WTC11 (cell line): ENCODE measurements at places on chromosomes 6 and 20.

GRCh38 chr6:37456126-37456525 is 23.1 kb downstream of the CMTR1 start:
- no peak for DNase-seq

DNA sequence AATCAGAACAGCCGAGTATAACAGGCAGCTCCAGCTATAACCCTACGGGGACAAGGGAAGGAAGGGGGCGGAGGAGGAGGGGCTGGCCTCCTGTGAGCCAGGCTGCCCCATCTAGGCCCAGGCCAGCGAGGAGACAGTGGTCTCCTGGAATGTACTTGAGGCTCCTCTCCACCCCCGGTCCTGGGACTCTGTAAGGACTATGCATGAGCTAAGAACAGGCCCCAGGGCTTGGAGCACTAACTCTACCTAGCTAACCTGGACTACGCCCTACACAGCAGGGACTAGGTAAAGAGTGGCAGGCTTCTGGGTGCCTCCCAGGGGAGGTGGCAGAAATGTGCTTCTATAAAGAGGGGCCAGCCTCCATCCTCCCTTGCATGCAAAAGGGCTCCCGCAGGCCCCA is 8.9 kb downstream of the KCNK15 start:
- DNase-seq = no peak

- no peak for DNase-seq
Observed at GRCh38 chr20:49430320-49430719, 52.1 kb downstream of the KCNB1 start.

- DNase-seq = no peak
Observed at GRCh38 chr6:33438978-33439594, 15.3 kb upstream of the ZBTB9 start.

DNA sequence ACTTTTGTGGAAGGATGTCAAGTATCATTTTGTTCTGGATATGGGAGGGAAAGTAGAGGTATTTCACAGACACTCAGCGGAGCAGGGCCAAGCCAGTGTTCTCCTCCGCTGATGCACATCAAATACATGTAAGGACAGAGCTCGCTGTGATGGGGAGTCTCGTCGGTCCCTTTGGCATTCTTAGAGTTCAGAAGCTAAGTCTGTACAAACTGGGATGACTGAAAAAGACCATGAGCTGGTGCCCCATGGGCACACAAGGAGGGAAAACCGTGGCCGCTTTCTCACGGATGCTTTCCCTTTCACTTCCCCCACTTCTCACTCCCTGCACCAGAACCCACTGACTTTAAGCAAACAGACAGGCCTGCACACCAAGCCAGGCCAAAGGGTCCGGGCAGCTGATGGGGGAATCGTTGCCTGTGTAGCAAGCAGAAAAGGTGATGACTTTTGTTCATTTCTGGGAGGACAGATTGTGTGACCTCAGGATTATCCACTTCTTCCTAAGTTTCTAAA is 27.7 kb upstream of the MPC1 start:
- DNase-seq = no peak

GRCh38 chr6:168683621-168684020 is 242.6 kb downstream of the SMOC2 start:
- no peak for DNase-seq

GRCh38 chr6:101516578-101516977 is 123.1 kb downstream of the GRIK2 start:
- DNase-seq = no peak

DNA sequence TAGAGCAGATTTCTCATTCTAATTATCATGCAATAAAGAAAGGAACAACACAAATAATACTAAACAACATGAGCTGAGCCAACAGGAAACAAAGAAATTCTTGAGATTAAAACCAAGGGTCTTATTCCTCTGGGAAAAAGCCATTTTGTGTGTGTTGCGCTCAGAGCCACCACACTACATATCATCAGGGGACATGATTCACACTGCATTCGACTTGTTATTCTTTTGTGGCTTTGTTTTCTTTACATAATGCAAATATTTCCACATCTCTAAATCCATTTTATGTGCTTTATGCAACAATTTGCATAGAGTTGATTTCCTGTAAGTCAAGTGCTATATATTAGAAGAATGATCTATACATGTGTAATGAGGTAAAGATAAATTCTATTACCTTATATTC is 719.6 kb downstream of the TBC1D32 start:
- DNase-seq = no peak

DNA sequence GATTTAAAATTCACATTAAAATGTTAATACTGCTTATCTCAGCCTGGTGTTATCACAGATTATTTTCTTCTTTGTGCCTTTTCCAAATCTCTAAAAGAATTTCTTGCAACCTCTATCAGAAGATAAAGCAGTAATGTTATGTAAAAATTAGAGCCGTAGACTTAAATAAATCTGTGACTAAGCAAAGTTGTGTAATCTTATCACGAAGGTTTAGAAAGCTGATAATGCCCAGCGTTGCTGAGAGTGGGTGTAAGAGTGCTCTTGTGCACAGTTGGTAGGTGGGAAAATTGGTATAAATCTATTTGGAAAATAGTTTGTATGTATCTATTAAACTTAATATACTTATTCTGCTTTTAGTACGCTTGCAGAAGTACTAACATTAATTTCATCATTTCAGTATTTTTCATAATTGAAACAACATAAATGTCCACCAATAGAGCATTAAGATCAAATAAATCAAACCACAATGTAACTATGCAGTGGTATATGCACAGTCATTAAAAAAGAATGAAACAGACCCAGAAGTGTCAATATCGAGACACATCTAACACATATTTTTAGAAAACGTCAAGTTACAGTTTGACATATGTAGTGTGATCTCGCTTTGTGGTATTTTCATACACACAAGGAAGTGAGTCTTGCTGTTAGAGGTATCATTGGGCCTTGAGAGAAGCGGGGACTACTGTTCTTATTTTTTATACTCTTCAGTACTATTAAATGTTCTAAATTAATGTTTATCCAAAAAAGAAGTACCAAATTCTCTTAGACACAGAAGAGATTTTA is 54.4 kb upstream of the PBOV1 start:
- no peak for DNase-seq

DNA sequence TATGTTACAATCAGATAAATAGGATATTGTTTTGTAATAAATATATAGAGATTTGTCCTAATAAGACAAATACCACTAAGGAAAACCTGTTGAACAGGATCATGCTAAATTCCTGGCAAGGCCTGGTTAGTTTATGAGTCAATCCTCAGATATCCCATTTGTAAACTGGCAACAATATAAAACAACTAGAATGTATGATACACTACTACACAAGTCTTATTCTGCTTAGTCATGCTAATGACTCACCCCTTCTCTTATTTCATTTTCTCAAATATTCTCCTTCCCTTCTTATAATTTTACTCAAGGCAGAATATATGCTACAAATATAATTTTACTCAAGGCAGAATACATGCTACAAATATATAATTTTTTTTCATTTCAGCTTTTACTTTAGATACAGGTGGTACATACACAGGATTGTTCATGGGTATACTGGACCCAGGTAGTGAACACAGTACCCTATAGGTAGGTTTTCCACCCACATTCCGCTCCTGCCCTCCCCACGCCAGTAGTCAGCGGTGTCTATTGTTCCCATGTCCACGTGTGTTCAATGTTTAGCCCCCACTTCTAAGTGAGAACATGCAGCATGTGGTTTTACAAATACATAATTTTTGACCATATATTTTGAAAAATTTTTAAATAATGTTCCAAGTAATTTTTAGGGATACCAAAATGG is 6.3 kb downstream of the OSER1 start:
- DNase-seq = no peak

GRCh38 chr6:10391799-10392198 is 23.1 kb downstream of the TFAP2A start:
- no peak for DNase-seq

DNA sequence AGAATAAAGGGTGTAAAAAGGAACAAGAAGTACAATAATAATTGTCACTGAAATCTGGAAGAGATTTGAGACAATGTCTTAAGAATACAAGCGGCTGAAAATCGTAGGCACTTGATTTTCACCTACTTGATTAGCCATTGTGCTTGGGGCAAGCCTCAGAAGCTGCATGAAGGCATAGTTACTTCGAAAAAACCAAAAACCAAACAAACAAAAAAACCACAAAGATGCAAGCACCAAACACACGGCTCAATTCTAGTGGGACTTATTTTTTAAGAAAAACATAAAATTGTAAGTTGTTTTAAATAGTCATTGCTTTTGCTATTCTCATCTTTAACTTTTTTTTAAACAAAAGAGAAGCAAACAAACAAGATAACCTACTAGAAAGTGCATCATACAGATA is 235.6 kb downstream of the OGFRL1 start:
- no peak for DNase-seq

- no peak for DNase-seq
Observed at GRCh38 chr6:85591207-85591606, 2.5 kb downstream of the SNX14 start.

GRCh38 chr6:155738602-155739105 is 283.0 kb upstream of the NOX3 start:
- DNase-seq = no peak

GRCh38 chr20:15674253-15675060 is 898.8 kb downstream of the KIF16B start:
- DNase-seq = no peak

DNA sequence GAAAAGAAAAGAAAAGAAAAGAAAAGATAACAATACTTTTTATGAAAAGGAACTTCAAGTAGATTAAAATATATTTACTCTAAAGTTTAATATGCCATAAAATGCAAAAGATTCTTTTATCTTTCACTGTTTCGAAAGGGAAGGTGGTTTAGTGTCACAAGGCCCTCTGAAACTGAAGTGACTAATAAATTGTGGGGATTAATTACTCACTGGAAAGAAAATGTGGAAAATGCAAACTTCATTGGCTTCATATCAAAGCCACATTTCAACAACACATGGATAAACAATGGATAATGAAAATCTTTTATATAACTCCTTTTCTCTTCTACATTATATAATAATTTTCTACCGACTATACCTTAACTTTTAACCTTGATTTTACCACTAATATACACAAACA is 320.5 kb upstream of the RSPO3 start:
- DNase-seq = no peak

DNA sequence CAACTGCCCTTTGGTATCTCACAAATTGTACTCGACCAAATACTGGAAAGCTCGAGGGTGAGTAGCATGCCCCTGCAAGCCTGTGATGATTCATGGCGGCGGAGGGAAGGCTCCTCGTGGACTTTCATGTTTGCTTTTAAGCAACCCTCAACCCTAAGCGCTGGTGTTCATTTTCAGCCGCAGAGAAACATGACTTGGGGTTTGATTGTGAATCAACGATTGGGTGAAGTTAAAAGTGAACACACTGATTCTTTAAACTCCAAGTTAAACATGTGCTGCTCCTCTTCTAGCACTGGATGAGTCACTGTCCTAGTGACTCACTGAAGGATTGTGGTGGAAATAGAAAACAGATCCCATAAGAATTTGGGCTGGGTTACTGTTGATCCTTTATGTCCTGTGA is 8.3 kb downstream of the CD109 start:
- DNase-seq = no peak

GRCh38 chr6:4186385-4186784 is 51.0 kb upstream of the ECI2 start:
- no peak for DNase-seq

GRCh38 chr6:16471222-16471909 is 233.0 kb downstream of the GMPR start:
- no peak for DNase-seq

GRCh38 chr6:106141441-106142237 is 55.5 kb downstream of the PRDM1 start:
- DNase-seq = no peak

- DNase-seq = no peak
Observed at GRCh38 chr20:25310268-25310920, 62.5 kb downstream of the PYGB start.

DNA sequence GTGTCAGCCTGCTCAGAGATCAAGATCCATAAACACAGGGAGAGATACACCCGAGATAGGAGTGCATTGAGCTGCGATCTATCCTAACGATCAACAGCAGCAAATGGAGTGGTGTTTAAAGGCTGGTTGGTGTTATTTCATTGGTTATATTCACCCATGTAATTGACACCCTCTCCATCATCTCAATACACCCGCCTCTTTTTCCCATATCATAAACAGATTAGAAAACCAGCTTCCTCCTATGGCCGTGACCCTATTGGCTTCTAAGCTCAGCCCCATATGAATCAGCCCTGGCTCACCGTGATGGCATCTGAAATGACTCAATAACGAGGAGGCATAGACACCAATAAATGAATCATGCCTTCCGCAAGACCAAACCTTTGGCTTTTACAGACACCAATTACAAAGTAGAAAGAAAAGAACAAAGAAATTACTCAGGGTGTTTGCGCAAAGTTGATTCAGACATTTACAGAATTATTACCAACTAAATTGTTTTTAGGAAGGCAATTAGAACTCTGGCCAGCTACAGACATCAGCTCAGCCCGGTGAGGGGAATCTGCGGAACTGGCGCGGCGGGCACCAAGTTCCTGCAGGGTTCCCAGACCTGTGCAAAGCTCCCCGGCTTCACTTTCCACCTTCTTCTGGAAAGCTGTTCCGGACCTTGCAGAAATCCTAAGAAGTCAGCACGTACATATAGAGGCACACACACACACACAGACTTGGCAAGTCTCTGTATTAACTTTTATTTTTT is 11.5 kb downstream of the PMEPA1 start:
- no peak for DNase-seq

- peak; percentile 41 for DNase-seq
Observed at GRCh38 chr6:27295301-27296079, 16.6 kb downstream of the POM121L2 start.

DNA sequence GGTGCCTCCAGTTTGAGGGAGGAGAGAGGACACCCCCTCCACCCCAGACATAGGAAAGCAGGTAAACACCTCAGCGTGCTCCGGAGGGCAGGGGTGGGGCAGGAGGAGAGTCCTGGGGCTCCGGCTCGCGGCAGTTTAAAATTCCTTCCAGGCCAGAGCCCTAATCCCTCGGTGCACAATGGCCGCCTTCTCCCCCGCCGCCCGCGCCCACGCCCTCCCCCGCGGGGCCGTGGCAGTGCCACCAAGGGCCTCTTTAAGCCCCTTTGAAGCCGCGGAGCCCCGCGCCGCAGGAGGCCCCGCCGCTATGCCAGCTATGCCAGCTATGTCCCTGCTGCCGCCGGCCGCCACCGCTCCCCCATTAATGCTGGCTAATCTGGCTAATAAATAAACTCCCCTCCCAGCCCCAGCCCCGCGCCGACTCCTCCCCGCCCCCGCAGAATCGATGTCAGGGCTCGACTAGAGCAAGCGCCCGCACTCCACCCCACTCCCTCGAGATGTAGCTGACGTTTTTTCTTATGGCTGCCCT is 125.1 kb downstream of the MRPL14 start:
- DNase-seq = peak; percentile 84

GRCh38 chr6:158042245-158042798 is 60.7 kb downstream of the SYNJ2 start:
- DNase-seq = no peak

- no peak for DNase-seq
Observed at GRCh38 chr20:34891166-34892062, 15.0 kb downstream of the ACSS2 start.

DNA sequence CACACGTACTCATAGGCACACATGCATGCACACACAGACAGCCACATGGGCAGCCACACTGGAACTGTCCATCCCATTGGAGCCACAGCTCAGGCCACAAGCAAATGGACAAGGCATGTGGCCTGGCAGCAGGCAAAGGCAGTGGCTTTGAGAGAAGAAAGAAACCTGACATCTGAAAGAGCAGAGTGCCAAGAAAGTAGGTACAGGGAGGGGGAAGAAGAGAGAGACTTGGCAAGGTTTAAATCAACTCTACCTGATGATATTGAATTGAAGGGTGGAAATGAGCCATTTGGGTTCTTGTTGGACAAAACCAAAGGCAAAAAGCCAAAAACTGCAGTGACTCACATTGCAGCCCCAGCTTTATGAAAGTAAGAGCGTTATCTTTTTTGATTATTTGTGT is 142.7 kb downstream of the PCSK2 start:
- no peak for DNase-seq
